Stimulated activated CD4-positive, alpha-beta T cell treated with anti-CD3 and anti-CD28 coated beads, Interleukin-4, amount 100 ng/mL, for 48 hours (primary cell): ENCODE measurements at places on chromosomes 7 and 10.

DNA sequence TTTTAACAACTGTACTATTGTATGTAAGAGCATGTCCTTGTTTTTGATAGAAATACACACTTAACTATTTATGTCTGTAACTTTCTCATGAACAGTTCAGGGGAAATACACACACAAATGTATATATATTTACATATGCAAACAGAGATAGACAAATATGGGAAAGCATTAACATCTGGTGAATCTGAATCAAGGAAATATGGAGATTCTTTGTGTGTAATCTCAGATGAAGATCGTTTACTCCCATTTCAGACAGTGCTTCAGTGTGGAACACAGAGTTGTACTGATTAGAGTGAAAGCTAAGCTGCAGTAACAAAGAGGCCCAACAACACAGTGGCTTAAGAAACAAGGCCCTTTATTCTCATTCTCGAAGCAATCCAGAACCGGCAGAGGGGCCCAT is 26.3 kb upstream of the NPVF start:
- no peak for DNase-seq

- DNase-seq = peak; percentile 6
Observed at GRCh38 chr7:12685550-12685949, 1.9 kb upstream of the ARL4A start.

- no peak for DNase-seq
Observed at GRCh38 chr7:149214020-149214720, 18.8 kb downstream of the ZNF282 start.

GRCh38 chr7:139355320-139355719 is 4.4 kb upstream of the LUC7L2 start:
- no peak for DNase-seq

- DNase-seq = no peak
Observed at GRCh38 chr10:95496246-95496911, 64.8 kb downstream of the SORBS1 start.

DNA sequence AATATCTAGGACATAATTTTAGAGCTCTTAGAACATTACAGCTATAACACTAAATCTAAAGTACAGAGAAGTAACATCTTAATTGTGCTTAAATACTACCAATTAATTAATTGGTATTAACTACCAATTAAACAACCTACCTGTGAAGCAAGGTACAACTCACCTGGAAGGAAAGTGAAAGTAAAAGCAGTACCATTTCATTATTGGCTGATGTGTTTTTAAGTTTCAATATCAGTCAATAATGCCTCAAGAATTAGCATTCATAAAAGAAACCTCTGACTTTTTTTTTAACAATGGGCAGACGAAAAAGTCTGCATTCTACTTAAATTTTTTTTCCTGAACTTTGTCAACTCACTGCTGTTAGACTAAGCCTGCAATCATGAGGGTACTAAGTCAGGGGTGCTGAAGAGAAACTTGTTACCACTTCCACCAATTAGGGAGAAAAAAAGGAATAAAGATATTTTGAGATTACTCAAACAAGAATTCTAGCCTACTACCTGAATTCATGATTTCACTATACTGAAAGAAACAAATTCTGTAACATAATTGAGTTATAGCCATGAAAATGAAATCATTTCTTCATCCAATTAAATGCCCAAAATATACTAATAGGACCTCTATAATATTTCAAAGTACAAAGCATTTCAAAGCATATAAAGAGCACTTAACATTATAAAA is 19.9 kb downstream of the UPF2 start:
- no peak for DNase-seq

GRCh38 chr7:123498601-123499000 is 35.8 kb downstream of the IQUB start:
- DNase-seq = no peak

GRCh38 chr10:104580321-104580720 is 60.8 kb upstream of the SORCS3 start:
- no peak for DNase-seq

GRCh38 chr7:27158436-27159265 is 2.2 kb upstream of the HOXA7 start:
- no peak for DNase-seq

- no peak for DNase-seq
Observed at GRCh38 chr10:110432814-110433565, 64.7 kb upstream of the DUSP5 start.

GRCh38 chr10:35452171-35452570 is 115.9 kb downstream of the CCNY start:
- DNase-seq = no peak

GRCh38 chr10:62243647-62243997 is 25.0 kb downstream of the RTKN2 start:
- no peak for DNase-seq

GRCh38 chr10:17476073-17476472 is 21.7 kb upstream of the ST8SIA6 start:
- DNase-seq = no peak

DNA sequence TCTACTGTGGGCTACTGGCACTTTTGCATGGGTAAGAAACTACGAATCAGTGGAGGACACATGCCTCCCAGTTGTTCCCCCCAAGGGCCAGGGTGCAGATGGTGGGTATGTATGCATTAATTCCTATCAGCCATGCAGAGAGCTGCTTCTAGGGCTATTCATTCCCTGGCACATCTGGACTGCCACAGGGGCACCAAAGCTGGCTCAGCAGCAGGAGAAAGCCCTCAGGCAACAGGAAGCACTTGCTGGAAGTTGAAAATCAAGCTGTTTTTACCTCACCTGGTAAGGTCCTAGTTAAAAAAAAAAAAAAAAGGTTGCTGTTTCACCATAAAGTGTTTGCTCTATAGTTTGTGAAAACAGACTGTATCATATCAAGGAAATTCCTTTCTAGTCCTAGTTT is 1342.6 kb downstream of the REEP3 start:
- no peak for DNase-seq

- no peak for DNase-seq
Observed at GRCh38 chr7:96224073-96224472, 97.8 kb downstream of the SLC25A13 start.

DNA sequence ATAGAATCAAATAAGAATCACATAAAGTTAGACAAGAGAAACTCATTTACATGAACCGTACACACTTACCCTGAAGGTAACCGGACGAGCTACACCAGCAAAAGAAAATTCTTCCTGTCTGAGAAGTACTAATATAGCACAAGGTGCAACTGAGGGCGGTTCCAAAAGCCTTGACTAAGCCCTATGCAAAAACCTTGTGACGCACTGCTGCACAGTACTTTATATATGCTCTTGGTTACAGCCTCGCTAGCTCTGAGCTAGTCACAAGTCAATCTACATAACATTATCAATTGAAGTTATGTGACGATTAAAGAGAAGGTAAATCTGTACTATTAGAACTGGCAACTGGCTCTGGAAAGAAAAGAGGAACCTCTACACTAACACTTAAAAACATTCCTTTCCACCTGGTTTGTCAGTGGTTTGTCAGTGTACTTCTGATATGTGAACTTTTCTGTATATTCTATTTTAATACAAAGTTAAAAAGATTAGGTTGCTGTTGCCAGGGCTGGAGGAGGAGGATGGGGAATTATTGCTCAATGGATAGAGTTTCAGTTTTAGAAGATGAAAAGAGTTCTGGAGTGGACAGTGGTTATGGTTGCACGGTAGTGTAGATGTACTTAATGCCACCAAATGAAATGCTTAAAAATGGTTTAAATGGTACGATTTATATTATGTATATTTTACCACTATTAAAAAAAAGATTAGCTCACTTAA is 21.6 kb downstream of the NT5C3A start:
- peak; percentile 27 for DNase-seq

DNA sequence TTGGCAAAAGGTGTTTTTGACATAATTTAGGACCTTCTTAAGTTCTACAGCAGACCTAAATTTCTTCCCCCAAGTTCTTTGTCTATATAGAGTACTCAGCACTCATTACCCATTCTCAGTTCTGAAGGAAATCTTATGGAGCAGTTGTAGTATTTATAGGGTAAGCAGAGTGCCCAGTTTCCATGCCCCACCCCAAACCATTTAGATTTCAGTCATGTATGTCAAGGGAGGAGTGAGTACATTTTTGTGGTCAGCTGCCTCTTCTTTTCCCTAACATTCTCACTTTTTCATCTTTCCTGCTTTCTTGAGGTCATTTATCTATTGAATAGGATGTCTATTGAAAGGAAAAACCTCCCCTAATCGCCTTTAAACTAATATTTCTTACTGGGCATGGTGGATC is 83.3 kb downstream of the KAT6B start:
- no peak for DNase-seq

GRCh38 chr10:111338805-111339204 is 262.0 kb downstream of the ADRA2A start:
- DNase-seq = no peak

DNA sequence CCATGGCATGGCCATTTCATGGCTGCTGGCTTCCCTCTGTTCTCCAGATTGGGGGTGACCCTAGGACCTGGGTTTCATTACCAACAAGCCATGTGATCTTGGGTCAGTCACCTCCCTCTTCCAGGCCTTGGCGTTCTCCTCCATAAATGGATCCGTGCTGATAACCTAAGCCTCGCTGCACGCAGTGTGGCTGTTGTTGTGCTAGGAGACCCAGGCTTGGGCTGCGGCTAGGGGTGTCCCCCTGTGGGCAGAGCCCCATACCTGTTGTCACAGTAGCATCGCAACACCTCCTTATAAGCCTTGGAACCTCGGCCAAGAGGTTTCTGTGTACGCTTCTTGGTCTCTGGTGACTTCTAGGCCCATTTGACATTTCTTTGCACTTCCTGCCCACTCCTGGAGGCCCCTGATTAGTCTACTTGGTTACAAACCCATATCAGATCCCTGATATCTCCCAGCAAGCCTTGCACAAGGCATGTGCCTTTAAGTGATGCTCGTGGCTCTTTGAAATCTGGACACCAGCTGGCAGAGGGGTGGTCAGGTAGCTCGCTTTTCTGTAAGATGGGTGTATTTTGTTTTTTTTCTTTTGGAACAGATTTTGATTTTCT is 23.6 kb downstream of the ZMIZ1 start:
- DNase-seq = no peak

DNA sequence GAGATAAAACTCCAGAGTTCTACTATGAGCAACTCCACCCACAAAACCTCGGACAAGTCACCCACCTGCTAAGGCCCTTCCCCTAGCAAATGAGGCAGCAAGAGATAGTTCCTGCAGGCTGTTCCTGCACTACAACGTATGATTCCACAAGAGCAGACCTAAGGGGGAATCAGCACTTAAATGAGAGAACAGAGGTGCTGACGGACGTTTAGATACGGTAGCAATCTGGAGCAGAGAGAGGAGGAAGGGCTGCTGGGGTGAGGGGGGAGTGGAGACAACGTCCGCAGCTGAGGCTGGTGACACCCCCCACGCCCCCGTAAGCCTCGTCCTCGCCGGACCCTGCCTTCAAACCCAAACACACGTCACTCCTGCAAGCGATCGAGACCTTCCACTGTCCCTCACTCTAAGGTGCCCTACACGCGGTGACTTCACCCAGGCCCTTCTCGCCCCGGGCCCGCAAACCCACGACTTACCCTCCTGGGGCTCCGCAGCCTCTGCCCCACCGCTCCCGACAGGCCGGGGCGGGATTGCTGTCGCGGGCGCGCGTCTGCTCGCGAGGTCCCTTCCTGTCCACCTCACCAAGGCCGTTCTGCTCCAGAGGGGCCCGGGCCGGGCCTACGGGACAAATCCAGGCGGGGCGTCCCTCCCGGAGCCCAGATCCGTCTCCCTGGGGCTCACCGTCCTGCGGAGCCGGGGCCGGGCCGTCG is 635 bp downstream of the ZNF12 start:
- peak; percentile 8 for DNase-seq

GRCh38 chr7:69670701-69671100 is 72.4 kb downstream of the AUTS2 start:
- DNase-seq = no peak

DNA sequence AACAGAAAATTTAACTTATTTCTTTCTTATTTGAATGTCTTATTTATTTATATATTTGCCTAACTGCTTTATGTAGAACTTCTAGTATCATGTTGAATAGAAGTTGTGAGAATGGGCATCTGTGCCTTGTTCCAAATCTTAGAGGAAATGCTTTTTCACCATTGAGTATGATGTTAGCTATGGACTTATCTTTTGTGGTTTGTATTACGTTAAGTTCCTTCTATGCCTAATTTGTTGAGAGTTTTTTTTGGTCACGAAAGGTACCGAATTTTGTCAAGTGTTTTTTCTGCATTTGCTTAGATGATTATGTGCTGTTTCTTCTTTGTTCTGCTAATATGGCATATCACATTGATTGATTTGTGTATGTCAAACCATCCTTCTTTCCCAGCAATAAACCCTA is 161.0 kb upstream of the TRIM24 start:
- no peak for DNase-seq

DNA sequence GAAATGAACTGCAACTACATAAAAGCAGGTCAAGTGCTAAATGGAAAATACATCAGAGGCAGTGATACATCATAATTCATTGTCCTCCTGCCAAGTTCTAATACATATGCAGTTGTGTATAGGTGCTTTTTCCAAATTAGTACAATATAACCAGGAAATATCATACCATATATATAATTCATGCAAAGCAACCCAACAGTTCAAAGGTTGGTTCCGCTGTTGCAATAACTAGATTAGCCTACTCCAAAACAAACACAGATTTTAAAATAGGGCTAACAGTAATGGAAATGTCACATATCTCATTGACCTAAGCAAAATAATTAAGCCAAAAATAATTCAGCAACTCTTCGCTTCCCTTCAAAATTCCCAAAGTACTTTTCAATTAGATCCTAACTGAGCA is 88.9 kb upstream of the NEBL start:
- DNase-seq = no peak

- DNase-seq = no peak
Observed at GRCh38 chr7:49159536-49159935, 235.2 kb downstream of the CDC14C start.

GRCh38 chr7:108045154-108045553 is 42.2 kb upstream of the LAMB1 start:
- DNase-seq = no peak

DNA sequence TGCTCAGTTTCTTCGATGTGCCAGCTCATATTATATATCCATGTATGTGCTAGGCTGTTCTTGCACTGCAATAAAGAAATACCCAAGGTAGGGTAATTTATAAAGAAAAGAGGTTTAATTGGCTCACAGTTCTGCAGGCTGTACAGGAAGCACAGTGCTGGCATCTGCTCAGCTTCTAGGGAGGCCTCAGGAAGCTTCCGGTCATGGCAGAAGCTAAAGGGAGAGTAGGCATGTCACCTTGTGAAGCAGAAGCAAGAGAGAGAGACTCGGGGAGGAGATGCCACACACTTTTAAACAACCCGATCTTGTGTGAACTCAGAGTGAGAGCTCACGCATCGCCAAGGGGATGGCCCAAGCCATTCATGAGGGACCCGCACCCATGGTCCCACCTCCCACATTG is 13.8 kb upstream of the ECHDC3 start:
- DNase-seq = no peak
